ENCODE measurements at places on chromosomes 2 and 18.

DNA sequence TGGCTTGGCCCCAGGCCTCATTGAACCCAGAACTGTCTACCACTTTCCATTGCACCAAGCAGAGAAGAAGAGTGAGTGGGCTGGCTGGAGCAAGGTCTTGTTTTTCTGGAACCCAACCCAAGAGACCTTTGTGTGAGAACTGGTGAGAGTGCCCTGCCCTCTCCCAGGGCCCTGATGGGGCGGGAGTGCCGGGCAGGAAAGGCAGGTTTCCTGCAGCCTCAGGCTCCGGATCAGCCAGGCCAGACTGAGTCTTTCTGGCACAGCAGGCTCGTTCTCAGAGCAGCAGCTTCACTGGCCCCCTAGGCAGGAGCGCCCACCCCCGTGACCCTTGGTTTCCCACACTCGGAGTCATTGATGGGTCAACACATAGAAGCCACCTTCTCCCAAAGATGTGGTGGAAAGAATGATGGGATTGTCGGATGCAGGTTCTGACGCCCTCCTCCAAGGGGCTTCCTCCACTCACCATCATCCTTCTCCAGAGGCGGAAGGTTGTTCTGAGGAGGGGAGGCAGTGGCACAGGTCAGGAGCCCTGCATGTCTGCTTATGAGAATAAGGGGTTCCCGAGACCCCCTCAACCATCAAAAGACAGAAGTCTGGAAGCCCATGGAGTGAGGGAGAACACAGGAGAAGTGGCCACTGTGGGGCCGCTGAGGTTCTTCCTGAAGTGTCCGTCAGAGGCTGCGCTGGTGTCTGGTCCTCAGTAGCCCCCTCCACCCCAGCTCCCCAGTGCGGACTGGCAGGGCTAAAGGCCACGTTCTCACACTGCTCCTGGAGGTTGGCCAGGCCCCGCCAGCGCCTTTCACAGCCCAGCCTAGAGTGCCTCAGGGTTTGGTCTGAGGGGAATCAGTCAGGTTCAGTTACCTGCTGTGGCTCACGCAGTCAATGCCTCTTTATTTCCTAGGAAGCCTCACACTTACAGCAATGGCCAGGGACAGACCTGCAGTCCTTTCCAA is 62.8 kb upstream of the LAPTM4A start:
- DNase-seq, result no peak

- no peak for DNase-seq
Observed at GRCh38 chr2:83567551-83567950, 891.5 kb downstream of the SUCLG1 start.

- no peak for DNase-seq
Observed at GRCh38 chr2:171042253-171042969, 113.4 kb downstream of the GORASP2 start.

GRCh38 chr2:224248944-224249371 is 152.9 kb downstream of the FAM124B start:
- DNase-seq, result no peak

DNA sequence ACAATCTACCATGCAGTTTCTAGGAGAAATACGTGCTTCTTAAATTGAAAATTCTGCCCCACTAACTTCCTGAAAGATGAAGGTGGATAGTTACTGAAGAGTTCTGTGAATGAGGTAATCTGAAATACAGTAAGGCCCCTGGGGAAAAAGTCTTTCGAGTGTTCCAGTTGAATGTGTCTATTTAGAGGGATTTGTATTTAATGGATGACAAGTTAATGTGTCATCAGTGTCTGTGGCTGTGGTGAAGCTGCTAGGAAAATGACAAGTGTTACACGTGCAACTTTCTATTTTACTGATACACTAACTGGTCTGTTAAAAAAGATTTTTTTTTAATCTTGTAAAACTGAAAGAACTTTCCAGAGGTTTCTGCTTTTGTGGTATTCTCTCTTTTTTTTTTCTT is 384.6 kb downstream of the STK39 start:
- no peak for DNase-seq

DNA sequence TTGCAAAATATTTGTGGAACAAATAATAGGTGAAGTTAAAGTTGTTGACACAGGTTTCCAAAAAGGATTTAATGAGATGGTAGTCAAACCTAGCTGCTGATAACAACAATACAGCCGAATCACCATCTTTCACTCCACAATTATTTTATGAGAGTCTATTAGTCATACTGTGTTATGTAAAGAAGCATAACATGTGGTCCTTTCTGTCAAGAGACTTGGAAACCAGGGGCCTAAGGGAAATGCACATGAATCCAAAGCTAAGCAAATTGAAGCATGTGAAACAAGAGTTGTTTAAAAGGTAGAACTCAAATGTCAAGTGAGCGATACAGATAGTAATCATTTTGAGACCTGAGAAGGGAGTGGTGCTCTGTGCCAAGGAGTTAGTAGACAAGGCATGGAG is 16.0 kb downstream of the CD28 start:
- DNase-seq, result no peak

DNA sequence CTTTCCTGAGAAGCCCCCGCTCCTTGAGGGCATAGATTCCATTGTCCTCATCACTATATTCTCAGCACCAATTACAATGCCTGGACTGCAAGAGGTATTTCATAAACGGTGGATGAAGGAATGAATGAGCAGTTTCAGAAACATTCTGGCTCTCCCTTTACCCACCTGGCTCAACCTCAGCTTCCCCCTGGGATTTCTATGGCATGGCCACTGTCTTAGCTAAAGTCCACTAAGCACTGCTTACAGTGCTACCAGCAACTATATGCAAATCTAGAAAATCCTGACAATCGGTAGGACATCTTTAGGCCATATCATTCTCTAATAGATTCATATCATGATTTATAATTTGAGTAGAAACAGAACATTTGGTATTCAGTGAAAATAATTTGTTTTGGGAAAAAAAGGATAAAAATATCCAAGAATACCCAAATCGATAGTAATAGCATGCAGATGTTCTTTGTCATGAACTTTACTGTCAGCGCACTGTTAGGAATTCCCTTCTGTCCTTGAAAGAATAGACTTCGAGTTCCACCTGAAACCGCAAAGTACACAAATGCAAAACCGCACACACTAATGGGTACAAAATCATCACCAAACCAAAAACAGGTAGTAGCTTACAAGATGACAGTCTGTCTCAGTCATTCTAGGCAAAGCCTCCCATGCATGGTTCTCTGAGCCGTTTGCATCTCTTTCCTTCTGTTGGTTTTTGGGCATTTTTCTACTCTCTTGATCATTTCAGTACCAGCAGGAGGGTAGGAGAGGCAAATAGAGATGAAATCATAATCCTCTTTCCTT is 303.6 kb upstream of the ID2 start:
- no peak for DNase-seq

- DNase-seq, result no peak
Observed at GRCh38 chr2:20067992-20068584, 16.7 kb upstream of the LAPTM4A start.

DNA sequence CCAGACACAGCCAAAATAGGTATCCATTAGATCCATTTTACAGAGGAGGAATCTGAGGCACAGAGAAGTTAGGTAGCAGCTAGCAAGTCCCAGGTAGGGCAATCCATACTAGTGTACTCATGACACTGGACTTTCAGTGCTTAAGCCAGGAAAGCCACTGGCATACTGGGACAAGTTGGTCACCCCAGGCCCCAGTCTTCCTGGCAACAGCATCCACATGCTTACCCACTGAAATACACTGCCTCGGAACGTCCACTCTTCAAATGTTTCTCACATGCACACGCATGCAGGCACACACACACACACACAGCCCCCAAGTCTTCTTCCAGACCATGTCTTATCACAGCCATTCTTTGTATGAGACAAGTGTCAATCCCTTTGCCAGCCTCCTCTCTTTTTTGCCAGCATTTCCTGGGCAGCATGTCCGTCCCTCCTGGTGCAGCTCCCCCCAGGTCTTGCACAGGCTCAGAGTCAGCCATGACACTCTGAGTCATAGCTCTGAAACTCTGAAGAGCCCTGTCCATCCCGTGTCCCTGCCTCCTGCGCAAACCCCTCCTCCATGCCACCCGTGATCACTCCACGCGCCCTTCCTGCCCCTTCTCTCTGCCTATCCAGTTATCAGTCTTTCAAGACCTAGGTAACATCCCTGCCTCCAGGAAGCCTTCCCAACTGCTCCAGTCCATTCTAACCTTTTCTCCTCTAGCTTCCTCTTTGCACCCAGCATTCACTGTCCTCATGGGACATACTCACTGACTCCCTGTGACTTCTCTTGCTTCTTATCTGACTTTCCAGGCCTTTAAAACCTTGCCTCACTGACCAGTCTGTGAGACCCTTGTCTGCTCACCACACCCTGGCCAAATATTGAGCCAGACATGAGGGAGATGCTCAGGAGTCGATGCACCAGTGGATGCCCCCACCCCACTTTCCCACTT is 10.9 kb upstream of the TEX261 start:
- no peak for DNase-seq

- DNase-seq, result no peak
Observed at GRCh38 chr2:108911401-108911800, 77.6 kb downstream of the EDAR start.

GRCh38 chr2:109057686-109058085 is 68.7 kb upstream of the EDAR start:
- DNase-seq, result no peak

DNA sequence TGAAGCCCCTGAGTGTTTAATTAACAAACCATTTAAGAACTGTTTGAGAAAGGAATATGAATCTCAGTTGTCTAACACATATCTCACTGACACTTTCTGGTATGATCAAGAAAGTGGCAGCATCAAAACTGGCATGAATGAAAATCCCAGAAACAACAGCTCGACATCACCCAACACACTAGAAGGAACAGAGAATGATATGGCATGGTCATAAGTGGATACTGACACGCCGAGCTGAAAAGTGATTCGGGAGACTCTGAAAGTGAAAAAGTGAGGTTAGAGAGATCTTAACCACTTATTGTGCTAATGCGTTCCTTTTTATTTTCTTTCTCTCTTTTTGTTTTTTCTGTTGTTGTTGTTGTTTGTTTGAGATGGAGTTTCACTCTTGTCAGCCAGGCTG is 37.9 kb downstream of the MRPL35 start:
- no peak for DNase-seq

DNA sequence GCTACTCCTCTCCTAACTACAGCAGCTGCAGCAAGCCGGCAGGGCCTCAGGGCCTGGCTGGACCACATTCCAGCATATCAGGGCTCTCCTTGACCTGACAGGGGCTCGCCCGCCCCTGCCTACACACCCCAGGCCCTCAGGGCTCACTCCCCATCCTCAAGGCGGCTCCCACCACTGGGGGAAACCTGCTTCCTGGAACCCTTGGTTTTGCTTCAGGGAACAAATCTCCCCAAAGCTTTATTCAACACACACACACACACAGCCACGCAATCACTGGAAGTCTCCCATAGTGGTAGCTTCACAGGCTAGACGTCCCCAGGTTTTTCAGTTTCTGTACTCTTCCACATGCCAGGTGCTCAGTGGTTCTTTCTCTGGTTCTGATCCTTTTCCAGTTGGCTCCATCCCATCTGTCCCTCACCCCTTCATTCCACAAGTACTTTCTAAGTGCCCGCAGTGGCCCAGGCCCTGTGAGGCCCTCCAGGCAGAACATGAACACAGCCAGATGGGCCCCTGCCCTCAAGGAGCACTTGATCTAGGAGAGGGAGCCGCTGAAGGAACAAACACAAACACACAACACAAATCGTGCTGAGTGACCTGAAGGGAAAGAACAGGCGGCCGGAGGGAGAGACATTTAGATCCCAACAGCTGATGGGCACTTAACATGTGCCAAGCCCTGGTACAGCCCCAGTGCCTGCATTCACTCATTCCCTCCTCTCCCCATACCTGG is 51.1 kb downstream of the TNS1 start:
- no peak for DNase-seq

DNA sequence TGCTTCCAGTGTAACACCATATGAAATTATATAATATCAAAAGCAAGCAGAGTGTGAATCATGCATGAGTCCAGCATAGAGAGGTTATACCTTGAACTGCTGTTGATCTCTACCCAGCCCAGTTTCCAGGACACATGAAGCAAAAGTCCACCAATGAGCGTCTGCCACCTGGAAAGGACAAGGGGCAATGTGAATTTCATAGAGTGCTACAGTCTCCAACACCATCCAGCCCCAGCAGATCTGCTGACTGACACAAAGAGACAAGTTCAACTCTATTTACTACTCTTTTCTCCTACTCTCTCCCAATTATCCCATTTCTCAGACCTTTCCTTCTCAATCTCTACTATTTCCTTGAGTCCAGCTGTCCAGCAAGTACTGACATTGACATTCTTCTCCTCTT is 31.8 kb upstream of the RIOK3 start:
- DNase-seq, result no peak

GRCh38 chr2:27322301-27322765 is 564 bp downstream of the MPV17 start:
- peak; percentile 48 for DNase-seq

DNA sequence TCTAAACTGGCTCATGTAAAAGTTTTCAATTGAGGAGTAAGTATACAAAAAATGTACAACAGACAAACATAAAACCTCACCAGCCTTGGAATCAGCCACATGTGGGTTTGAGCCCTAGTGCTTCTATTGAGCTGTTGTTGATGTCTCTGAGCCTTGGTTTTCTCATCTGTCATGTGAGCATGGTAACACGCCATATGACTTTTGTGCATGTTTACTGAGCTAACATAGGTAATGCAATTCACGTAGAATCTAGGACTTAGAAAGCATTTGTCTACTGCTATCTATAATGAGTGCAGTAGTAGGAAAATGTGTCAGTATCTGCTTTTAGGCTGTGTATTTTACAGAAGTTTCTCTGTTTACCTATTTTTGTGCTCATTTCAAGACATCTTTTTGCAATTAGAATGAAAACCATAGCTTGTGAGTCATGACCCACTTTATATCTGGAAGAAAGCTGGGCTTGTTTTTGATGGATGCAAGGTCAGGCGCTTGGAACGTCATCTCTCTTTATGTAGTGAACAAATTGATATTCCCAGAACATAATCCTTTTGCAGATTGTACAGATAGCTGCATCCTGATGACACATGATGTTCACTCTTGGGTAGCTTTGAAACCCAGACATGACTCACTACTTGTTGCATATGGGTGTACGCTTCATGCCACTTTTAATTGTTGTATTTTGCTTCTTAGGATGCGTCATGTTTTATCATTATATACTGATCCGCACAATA is 94.3 kb downstream of the RNF144A start:
- no peak for DNase-seq

DNA sequence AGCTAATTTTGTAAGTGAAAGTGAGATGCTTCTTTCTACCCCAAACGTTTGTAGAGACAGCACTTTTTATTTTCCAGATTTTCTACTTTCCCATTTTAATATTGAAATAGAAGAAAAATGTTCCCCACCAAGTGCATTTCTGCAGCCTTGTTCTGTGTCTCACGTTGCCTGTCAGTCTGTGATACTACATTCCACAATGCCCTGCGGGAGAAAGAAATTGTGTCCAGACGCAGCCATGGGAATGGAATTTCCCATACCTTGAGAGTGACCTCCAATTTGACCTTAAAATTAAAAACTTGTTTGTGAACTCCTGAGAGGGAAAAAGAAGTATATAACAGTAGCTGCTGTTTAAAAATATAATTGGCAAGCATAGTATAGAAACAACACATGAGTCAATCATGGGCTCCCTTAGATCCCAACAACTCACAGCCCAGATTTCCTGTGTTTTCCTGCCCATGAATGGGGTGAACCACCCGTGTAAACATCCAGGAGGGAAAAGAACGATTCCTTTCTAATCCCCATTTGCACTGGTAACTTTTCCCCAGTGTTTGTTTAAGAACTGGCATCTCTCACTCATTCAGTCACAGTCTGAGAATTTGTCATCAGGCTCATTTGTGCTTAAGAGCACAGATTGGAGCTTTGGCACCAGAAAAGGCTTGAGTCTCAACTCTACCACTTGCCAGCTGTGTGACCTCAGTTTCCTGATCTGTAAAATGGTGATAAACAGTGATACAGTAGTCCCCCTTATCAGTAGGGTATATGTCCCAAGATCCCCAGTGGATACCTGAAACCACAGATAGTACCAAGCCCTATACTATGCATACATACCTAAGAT is 166.1 kb upstream of the ZNF521 start:
- no peak for DNase-seq
